ENCODE measurements at places on chromosomes 6 and 20. TPM values are rescaled to one million over a fixed set of nuclear protein-coding genes. Genes with fewer than 3 reads are reported as not detected.

The RAMACL gene
- 2.0 TPM for total RNA-seq

The POU5F1 gene
- total RNA-seq = not detected

The ULBP2 gene
- total RNA-seq = 0.69 TPM

The DAAM2 gene
- total RNA-seq = 92.7 TPM

The ELOVL5 gene
- total RNA-seq = 56.3 TPM

The ANKEF1 gene
- 0.73 TPM for total RNA-seq

The GPLD1 gene
- total RNA-seq = 0.34 TPM

The EYS gene
- not detected for total RNA-seq

The CCDC170 gene
- total RNA-seq = 1.5 TPM

The TRIM40 gene
- total RNA-seq = not detected

The PEX7 gene
- 6.2 TPM for total RNA-seq

The RIPPLY2 gene
- total RNA-seq = not detected

The MACROD2 gene
- 2.9 TPM for total RNA-seq

The PNLDC1 gene
- not detected for total RNA-seq

The CLIC5 gene
- not detected for total RNA-seq

The HECA gene
- 17.8 TPM for total RNA-seq

The CRISP3 gene
- not detected for total RNA-seq

The MRS2 gene
- total RNA-seq = 34.1 TPM

The PLA2G7 gene
- not detected for total RNA-seq

The STK35 gene
- total RNA-seq = 17.8 TPM

The FOXS1 gene
- not detected for total RNA-seq

The EFCAB8 gene
- under 0.01 TPM for total RNA-seq

The SOX4 gene
- 12.7 TPM for total RNA-seq

The TREM1 gene
- not detected for total RNA-seq

The SFTA2 gene
- total RNA-seq = not detected
